Activated CD4-positive, alpha-beta memory T cell treated with anti-CD3 and anti-CD28 coated beads, Interleukin-2, amount 10 ng/mL, durations not matched to agents 7 days and 5 days (primary cell): ENCODE measurements at places on chromosomes 4 and X.

GRCh38 chr4:146401274-146401673, 120.5 kb downstream of the SLC10A7 start:
- no peak for DNase-seq

- no peak for DNase-seq
These were observed 34.2 kb downstream of the PKD2 start for GRCh38 chr4:88041626-88042025.

DNA sequence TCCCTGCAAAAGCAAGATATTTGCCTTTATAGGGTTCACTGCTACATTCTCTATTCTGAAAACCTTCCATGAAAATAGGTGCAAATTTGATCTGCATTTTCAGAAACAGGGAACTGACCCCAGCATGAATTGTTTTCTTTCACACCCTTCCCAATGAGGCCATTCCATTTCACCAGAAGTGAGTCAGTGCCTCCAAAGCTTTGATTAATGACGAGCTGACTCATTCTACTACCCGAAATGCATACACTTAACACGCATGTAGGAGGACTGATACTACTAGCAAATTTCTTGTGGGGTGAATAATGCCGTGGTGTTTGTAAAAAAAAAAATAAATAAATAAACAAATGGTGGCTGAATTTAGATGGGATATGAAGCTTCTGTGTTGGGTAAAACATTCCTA, 146.9 kb upstream of the FGF13 start:
- DNase-seq: no peak

GRCh38 chr4:123555233-123555806, 158.7 kb downstream of the SPRY1 start:
- no peak for DNase-seq

GRCh38 chr4:10107111-10108091, 9.2 kb downstream of the WDR1 start:
- DNase-seq: no peak

DNA sequence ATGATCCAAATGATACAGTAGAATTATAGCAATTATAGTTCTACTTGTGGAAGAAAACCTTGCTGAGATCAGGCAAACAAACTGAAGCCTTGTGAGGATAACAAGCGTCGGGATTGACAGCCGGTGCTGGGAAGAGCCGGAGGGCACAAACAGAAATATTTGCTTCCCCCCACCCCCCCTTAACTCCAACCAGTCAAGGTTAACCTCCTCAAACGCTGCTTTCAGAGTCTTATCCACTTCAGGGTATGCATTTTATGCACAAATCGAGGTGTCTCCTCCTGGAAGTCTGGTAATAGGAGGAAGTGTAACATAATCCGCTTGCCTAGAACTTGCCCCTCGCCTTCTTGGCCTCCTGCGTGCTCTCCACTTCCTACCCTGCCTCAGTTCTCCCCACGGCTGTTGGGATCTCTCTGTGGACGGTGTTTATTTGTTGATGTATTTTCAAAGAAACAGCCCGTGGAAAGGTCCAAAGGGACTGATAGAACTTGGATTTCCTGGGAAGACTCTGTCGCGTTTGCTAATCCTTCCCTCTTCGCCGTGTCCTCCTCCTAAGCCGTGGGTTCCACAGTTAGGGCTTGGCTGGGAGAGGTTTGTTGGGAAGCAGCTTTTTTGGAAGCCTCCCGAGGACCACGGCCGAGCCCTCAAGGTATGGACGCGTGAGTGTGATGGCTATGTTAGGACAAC, 4.1 kb upstream of the ARX start:
- no peak for DNase-seq

DNA sequence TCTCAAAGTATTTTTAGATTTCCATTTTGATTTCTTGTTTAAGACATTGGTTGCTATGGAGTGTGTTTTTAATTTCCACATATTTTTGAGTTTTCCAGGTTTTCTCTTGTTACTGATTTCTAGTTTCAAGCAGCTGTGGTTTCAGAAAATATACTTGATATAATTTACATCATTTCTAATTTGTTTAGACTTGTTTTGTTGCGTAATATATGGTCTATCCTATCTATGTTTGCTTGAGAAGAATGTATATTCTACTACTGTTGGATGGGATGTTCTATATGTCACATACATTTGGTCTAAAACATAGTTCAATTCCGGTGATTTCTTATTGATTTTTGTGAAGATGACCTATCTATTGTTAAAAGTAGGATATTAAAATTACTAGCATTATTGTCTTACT, 170.5 kb upstream of the EMCN start:
- DNase-seq: no peak
